ENCODE measurements at places on chromosomes 16 and 17.

DNA sequence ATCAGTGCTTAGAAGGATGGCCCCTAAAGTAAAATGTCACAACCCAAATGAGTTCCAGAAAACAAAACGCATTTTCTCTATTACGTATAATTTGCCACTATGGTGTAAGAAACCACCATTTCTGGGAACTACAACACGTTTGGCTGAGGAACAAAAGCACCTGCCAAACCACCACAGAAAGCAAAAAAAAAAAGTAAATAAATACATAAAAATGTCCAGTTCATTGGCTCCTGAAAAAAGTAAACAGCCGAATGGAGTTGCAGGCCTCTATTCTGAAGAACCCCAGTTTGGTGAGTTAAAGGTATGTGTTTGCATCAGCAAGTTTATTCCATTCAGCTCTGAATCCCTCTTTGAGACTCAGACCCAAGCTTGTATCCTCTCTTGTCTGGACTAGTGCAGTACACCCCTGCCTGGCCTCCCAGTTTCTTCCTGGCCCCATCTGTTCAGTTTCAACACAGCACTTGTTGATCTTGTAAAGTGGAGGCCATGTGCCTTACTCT lies 36.9 kb downstream of the ERN1 start:
- DNase-seq: no peak

- no peak for DNase-seq
These were observed 449 bp downstream of the SMCR8 start for GRCh38 chr17:18315562-18315922.

DNA sequence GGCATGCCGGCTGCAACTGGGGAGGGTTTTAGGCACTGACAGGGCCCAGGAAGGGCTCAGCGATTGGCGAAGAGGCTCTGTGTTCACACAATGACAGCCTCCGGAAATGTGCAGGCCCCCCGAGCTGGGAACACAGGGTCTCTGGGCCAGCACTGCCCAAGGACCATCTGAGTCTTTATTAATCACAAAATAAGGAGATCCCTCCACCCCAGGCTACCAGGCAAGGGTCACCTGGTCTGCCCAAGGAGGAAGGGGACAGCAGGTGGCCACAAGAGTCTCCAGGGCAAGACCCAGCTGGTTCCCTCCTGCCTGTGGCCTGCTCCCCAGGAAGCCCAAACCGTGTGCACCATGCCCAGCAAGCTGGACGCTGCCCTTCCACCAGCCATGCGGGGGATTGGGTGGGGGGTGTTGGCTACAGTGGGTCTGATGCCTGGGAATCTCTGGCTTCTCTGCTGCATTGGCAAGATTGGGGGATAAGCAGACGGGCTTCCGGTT lies 52.1 kb upstream of the TNRC6C start:
- DNase-seq: no peak

- no peak for DNase-seq
These were observed 18.8 kb downstream of the MPP2 start for GRCh38 chr17:43888548-43888947.

DNA sequence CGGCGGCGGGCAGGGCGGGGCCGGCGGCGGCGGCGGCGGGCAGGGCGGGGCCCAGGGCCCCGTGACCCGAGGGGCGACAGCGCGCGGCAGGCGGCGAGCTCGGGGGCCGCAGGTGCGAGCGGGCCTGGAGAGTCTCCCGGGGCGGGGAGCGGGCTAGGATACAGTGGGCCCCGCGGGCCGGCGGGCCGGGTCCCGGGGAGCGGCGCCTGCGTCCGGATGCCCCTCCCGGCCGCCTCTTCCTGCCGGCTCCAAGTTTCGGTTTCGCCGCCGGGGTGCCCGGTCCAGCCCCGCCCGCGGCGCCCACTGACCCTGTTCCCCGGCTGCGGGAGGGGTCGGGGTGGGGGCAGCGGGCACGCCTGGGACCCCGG lies at the start of gene RNF213:
Gene RNF213 (plus strand): TSS at position 62 of the 368 bp plus-strand sequence. CDS start 2,830 bp downstream, outside the sequence.
- DNase-seq: no peak

- no peak for DNase-seq
These were observed 11.5 kb upstream of the SRCIN1 start for GRCh38 chr17:38617074-38617860.

GRCh38 chr17:69047368-69048263 lies 13.1 kb downstream of the ABCA9 start:
- DNase-seq: no peak

- no peak for DNase-seq
These were observed 3.3 kb downstream of the TMEM94 start for GRCh38 chr17:75459590-75460267.

GRCh38 chr16:61332461-61332860 lies 703.8 kb downstream of the CDH8 start:
- DNase-seq: no peak

DNA sequence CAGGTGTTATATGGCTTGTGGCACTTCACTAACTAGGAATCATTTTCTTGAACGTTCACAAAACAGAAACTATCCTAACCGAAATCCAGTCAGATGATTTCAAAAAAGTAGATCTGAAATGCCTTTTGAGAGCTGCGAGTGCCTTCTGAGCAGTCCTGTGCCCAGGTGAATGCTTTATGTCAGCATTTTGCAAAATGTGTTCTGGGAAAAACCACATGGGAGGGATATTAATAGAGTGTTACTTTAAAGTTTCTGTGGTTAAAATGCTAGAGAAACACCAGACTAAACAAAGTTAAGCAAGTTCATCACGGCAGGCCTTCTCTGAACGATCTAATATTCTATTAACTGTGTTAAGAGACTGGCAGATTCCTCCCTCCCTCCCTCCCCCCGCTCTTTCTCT lies 15.8 kb upstream of the RGS9 start:
- no peak for DNase-seq

DNA sequence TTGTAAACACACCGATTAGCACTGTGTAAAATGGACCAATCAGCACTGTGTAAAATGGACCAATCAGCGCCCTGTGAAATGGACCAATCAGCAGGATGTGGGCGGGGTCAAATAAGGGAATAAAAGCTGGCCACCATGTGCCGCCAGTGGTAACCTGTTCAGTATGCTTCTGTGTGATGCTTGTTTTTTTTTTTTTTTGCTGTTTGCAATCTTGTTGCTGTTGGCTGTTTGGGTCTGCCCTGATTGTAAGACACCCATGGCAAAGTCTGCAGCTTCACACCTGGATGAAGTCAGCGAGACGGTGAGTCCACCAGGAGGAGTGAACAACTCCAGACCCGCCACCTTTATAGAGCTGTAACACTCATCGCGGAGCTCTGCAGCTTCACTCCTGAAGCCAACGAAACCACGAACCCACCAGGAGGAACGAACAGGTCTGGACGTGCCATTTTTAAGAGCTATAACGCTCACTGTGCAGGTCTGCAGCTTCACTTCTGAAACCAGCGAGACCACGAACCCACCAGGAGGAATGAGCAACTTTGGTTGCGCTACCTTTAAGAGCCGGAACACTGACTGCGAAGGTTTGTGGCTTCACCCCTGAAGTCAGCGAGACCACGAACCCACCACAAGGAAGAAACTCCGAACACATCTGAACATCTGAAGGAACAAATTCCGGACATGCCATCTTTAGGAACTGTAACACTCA lies 85.0 kb upstream of the MED9 start:
- DNase-seq: no peak

- DNase-seq: peak; percentile 31
These were observed 7.0 kb upstream of the C1QTNF8 start for GRCh38 chr16:1102921-1103635.

DNA sequence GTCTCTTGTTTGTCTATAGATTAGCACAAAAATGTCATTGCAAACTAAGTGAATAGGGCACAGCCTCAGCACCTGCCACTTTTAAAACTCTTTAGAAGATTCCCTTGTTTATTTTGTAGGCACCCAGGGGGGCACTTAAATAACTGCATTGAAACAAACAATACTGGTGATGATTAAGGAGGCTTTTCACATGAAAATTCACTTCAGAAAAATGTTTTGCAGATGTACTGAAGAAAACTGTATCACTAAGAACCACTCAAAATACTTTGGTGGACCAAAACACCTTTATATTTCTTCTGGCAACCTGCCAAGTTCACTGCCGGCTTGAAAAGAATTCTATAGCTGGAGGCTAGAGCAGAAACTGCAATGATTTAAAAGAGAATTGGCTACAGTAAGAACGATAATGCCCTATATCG lies 281.5 kb downstream of the TOX3 start:
- no peak for DNase-seq

DNA sequence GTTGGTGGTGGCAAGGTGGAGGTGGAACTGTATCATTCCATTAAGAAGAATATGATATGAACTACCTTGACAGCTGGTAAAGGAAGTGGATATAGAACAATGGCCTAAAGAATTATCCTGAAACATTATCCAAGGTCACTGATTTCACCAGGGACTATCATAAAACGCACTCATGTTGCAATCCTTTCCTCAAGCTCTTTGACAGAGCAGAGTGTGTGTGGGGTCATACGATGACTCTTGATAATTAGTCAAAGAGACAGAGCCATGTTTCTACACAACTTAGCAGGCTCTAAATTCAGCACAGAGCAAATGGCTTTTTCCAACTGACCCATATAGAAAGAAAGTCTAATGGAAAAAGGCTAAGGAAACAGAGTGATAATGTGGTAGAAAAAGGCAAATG lies 126.4 kb upstream of the ANKFN1 start:
- DNase-seq: no peak

DNA sequence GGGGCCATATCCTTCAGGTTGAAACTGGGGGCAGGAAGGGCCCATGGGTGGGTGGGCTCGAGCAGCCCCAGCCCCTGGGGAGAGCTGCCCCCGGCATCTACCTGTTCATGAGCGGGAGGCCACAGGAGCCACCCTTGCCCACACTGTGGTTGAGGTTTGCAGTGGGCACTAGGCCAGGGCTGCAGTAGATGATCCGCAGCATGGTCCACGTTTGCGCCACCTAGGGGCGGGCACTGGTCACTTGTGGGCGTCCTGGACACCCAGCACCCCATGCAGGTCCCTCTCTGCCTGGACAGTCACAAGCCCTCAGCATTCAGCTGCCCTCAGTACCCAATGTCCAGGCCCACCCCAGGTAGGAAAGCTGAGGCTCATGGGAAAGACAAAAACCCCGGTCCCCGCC lies 1.8 kb upstream of the JMJD8 start:
- DNase-seq: no peak

GRCh38 chr17:50931144-50931908 lies 65.2 kb upstream of the TOB1 start:
- no peak for DNase-seq

DNA sequence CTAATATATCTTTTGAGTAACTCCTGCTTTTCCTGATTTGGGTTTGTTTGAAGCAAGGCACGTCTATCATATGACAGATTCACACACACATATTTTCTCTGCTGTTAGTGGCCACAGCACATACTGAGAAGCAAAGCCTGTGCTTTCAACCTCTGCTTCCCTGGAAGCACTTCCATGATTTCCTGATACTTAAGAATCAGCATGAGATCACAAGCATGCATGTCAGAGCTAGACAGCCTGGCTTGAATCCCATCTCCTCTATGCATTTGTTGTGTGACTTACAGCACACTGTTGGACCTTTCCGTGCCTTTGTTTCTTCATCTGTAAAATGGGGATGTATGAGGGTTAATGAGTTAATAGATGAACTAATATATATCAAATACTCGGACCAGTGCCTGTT lies 151.1 kb upstream of the NOL11 start:
- DNase-seq: no peak

DNA sequence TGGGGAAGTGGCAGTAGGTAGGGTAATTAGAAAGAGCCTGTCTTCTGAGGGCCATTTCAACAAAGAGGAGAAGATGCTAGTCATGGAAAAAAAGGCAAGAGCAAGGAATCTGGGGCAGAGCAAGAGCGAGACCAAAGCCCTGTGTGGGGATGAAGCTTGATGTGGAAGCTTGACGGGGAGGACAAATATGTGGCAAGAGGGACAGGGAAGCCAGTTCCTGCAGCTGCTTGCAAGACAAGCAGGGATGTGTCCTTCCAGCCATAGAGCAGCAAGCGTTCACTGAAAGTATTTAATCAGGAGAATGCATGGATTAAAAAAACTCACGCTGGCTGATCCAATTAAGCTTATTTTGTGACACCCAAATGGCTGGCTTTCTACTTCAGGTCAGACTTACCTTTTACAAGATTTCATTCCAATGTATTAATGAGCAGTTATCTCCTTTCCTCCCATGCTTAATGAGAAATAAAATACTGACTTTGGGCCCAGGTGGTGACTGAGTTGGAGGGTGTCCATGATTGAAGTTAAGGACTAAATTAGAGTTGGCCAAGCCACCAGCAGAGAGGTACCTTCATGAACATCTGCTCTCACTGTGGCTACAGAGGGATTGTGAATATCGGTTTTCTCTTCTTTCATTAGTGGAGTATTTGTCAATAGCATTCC lies 76.8 kb downstream of the ABCA8 start:
- DNase-seq: no peak

DNA sequence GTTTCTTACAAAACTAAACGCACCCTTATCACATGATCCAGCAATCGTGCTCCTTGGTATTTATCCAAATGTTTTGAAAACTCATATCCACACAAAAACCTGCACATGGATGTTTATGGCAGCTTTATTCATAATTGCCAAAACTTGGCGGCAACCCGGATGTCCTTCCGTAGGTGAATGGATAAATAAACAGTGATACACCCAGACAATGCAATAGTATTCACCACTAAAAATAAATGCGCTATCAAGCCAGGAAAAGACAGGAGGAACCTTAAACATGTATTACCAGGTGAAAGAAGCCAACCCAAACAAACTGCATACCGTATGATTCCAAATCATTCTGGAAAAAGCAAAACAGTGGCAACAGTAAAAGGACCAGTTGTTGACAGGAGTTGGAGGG lies 10.0 kb downstream of the SPATA32 start:
- DNase-seq: no peak

DNA sequence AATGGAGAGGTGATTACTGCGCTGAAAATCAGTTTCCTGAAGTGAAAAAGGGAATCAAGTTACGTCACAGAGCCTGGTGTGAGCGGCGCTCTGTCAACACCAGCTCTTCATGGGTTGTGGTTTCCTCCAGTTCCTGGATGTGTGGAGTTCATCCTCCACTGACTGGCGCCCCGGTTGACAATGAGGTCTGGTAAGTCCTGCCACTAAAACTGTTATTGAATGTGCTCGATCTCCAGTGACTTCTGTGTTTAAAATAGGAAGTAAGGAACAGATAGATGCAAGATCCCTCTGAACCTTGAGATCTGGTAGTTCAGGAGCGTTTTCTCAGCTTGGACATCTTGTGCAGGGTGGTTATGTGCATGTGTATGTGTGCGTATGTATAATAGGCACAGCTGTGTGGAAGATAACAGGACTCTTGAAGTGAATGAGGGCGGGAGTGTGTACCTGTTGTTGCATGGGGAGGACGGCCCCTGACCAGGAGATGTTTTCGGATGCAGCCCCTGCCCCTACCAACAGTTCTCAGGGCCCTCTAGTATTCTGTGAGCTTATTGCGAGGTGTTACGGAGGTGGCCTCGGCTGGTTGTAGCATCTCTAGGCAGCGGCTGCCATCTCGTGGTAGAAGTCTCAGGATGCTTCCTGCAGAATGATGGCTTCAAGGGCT lies 22.0 kb upstream of the GOT2 start:
- DNase-seq: peak; percentile 58
